Esophagus squamous epithelium (tissue), 5 donors: ENCODE measurements at places on chromosomes 5 and 9. TPM values are rescaled to one million over a fixed set of nuclear protein-coding genes. Genes with fewer than 3 reads are reported as not detected.

DNA sequence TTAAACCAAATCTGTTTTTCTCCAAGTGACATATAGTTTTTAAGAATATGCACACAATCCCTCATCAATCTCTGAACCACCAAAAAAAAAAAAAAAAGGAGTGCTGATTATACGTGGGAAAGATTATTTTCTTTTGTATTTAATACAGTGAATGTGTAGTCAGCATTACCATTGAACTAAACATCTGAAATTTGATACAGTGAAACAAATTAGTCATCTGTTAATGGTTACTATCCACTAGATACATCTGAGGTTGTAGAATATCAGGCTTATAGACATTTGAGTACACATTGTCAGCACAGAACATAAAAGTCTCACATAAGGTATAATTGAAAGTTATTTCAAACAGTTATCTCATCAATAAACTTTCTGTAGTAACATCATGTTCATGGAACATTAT, 87.0 kb downstream of the SLF1 start:
- no peak for DNase-seq

DNA sequence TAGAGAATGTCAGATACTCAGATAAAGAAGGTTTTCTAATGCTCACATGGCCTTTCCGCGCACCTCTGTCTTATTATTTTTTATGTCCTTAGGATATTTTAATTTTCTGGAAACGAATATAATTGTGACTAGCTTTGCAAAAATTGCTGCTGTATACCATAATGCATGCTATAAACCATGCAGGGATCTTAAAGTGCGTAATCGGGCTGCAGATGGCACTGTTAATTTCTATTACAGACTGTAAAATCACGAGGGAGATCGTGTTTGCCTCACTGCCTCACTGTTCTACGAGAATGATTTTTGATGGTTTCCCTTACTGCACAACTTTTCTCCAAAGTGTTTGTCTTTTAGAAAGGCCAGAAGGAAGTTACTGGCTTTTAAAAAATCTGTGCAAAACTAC, 356.1 kb downstream of the TUSC1 start:
- DNase-seq = no peak

DNA sequence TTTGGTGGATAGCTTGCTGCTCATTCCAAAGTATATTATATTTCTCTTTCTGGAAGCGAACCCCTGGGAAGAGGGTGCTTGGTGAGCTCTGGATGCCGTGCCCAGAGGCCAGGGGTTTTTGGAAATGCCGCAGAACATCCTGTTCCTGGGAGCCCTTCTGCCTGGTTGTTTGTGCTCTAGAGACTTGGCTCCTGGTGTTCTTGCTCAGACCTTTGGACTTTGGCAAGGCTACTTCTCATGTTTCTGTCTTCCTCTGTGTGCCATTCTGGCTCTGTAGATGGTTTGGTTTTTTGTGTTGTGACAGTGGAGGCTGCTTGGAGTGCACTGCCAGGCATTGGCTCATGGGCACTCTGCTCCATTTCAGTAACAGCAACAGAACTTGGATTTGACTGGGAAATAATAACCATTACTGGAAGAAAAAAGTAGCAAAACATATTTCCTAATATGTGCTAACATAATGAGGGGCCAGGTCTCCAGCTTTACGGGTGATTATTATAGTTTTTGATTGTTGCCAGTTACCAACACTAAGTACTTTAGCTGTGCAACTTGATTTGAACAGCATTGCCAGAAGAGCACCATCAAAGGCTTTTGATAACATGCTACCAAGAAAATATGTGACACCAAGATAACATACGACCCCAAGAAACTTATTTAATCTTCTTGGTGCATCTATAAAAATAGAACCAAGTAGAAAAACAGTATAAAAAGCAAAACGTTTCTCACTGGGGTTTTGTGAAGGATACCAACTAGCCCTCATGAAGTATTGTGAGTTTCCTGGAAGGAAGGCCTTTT, 94.2 kb downstream of the PCSK1 start:
- DNase-seq = no peak

The FBP1 gene
- total RNA-seq = 3.0 TPM

The GPR21 gene
- total RNA-seq = not detected

DNA sequence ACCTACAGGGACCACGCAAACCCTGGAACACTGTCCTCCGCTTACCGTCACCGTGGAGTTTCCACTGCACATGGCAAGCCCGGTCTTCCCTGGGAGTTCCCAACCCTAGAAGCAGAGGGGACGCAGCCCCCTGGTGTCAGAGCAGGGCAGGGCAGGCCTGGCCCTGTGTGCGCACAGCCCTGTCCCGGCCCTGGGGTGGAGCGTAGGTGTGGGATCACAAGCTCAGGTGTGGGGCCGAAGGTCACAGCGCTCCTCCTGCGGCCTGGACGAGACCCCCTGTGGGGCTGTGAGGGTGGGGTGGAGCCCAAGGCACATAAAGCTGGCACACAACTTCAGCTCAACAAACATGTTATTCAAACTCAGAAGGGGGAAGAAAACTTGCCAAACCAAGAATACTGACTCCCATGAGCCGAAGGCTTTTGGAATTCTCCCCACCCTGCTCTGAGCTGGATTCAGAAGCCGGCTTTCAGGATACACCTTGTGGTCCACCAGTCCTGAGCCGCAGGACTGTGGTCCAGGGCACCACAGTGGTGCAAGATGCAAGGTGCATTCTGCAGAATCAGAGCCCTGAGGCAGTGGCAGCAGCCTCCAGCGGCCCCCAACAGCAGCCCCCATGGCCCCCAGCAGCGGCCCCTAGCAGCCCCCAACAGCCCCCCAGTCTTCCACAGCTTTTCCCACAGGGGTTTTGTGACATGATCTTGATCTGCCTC, 11.8 kb upstream of the EXOC3 start:
- DNase-seq = no peak

DNA sequence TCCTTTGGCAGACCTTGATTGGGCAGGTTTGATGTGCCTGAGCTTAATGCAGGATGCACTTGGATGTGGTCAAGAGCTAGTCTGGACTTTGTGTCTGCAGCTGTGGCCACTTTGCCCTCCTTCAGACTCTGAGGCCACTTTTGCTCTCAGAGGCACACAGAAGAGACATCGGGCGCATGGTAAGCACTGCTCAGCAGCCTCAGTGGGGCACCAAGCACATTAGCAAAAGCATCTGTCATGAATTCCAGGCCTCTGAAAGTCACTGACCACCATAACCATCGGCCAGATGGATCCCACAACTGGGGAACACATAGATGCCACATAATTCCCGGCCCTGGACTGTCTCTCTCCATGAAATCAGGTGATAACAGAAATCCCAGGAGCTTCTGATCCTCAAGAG, 34.3 kb upstream of the ZNF782 start:
- DNase-seq = no peak

GRCh38 chr9:72185561-72185960, 36.3 kb downstream of the GDA start:
- no peak for DNase-seq

The CCL19 gene
- total RNA-seq = not detected

GRCh38 chr5:2103940-2104339, 221.2 kb upstream of the IRX4 start:
- DNase-seq = no peak

The ANKRD18A gene
- 0.29 TPM for total RNA-seq

GRCh38 chr9:79955300-79955699, 383.5 kb downstream of the TLE4 start:
- DNase-seq = no peak

The C8G gene
- not detected for total RNA-seq

The C9orf50 gene
- not detected for total RNA-seq

The GMCL2 gene
- total RNA-seq = not detected

- no peak for DNase-seq
Measured at GRCh38 chr9:36961561-36962325, 72.3 kb downstream of the PAX5 start.

DNA sequence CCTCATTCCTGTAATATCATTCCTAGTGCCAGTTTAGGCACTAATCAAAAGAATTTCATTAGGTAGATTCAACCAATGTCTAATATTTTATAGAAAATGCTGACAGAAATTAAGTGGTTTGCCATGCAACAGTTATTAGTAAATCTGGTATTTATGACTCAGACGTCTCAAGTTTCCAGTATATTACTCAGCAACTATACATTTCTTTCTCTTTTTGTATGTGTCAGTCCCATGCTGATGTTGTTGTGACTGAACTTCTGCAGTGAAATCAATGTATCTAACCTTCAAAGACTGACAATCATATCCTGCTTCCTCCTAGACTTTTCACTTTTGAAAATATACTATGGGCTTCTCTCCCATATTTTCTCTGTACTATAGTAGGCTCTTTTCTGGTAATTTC, 822.5 kb downstream of the NR2F1-AS1 start:
- no peak for DNase-seq

DNA sequence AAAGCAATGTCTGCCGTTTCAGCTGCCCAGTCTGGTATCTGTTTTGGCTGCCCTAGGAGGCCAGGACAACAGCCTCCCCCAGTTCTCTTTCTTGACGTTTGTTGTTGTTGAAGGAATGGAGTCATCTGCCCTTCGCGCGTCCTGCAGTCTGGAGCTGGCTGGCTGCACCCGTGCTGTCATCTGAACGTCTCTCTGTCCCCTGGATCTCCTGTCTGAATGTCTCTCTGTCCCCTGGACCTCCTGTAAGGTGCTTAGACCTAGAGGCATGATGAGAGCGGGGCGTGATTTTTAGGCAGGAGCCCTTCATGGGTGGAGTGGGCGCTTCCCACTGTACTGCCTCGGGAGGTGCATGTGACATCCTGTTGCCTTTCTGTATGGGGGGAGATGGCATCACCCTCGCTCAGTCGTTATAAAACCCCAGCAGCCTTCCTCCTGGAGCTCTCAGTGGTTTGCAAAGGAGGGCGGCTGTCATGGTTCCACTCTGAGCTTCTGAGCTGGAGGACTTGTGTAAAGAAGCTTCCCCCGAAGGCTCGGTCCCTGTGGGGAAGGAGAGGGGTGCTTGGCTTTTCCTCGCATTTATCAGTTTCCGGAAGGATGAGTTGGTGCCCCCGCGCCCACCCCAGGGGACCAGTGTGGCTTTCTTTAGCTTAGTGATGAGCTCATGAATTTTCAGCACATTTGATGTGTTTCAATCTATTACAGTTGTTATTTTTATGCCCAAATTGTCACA, 49.8 kb upstream of the OLFM1 start:
- no peak for DNase-seq

The RANBP17 gene
- total RNA-seq = 0.61 TPM

DNA sequence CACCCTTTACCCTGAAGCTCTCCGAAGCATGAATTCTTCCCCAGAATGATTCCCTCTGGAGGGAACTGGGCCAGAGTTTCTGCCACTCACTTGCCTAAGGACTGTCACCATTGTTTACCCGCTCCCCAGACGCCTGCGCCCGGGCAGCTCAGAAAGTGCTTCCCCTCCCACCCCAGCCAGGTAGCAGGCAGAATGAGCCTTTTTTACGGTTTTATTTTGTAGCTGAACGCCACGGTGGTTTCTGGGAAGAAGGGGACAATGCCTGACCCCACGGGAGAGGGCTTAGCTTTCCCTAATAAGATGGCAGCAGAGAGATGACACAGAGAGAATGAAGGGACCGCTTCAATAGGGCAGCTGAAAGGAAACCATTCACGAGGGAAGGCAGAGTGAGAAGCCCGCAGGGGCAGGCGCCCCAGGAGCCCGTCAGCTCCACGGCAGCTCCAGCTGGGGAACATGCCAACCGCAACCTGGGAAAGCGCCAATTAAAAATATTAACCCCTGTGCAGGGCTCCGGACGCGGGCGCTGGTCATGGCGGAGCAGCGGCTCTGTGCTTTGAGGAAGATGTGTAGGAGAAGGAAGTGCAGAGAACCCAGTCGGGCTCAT, 20.4 kb upstream of the NTNG2 start:
- no peak for DNase-seq

GRCh38 chr5:168101352-168101751, 190.1 kb upstream of the WWC1 start:
- no peak for DNase-seq

GRCh38 chr9:68860419-68860818, 153.5 kb downstream of the PRKACG start:
- DNase-seq = no peak

DNA sequence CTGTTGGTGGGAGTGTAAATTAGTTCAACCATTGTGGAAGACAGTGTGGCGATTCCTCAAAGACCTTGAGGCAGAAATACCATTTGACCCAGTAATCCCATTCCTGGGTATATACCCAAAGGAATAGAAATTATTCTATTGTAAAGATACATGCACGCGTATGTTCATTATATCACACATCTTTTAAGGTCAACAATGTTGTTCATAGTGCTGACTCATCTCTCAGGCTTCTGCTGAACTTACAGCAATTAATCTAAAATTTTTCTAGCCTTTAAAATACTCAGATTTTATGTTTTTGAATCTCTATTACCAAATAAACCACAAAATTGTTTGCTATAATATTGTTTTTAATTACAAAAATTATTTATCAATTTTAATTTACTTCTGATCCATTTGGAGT, 38.8 kb upstream of the ZNF618 start:
- no peak for DNase-seq

DNA sequence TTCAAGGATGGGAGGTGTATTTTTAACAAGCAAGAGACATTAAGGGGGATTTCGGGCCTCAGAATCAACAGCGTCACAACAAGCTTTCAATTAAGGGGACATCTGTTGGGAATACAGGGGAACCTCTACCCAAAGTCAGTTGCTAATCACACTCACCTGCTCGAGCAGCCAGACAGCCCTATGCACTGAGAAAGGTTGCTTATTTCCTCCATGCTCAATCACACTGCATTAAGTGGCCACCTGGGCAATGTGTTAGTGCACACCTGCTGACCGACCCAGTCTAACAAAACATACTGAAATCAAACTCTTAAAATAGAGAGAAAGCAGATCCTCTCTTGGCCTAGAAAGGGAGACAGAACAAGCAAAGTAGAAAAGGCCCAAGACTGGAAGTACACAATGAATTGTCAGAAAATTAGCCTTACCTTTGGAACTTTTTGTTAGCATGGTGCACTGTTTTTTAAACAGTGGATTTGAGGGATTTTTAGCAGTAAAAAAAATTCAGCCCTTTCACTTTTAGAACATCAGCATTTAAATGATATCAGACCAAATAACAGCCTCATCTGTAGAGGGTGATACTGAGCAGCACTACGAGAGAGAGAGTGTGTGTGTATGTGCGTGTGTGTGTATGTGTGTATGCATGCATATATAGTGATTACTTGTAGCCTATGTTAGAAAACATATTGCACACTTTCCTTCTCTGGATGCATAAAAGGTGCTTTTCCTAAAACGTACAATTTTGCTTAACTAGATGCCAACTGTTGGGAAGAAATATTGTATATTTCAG, 1118.6 kb upstream of the DMAC1 start:
- no peak for DNase-seq

DNA sequence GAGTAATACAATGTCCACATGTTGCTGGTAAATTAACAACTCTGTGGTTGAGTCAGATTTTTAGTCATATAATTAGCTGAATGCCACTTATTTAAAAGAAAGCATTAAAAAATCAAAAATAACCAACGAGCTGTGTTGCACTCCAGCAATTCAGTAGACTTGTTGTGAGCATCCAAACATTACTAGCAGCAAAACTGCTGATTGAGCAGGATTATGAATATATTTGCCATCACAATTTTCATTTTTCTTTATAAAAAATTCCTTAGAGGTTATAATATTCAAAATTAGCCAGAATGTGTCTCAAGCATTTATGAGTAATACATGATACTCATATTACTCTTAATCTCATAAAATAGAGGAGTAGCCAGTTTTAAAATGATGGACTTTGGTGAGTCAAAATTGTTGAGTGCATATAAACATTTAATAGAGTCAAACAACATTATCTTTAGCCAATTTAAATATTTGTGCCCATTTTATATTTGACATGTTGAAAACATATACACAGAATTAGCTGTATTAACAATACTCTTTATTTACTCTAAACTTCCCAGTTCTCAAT, 44.0 kb downstream of the ST8SIA4 start:
- DNase-seq = no peak

- no peak for DNase-seq
Measured at GRCh38 chr9:137128862-137129455, 10.0 kb upstream of the GRIN1 start.
